ENCODE measurements at places on chromosomes 12 and 14.

- no peak for DNase-seq
These were observed 1519.3 kb upstream of the TMEM132C start for GRCh38 chr12:126747530-126748149.

DNA sequence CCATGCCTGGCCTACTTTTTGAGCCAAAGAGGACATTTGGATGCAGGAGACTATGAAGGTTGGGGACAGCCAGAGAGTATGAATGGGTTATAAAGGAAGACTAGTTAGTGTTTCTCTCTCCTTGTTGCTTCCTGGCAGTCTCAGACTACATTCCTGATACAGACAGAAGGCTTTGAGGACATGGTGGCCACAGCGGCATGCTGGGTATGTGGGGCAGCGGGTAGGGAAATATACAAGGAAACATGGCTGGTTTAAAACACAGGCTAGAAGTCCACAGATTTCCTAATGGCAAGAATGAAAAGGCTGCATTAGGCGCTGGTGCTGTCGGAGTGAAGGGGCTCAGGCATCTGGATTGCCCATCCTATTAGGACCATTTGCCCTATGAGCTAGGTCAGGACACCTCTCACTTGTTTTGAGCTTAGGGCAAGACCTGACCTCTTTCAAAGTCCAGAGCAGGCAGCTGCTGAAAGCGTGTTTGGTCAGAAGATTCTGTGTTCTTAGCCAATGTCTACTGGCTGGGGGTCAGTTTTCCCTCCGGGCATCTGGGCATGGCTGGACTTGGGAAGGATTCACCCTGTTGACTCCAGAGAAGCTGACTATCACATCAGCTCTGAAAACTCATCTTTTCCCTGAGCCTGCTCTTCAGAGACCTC, 20.1 kb upstream of the FBXO21 start:
- no peak for DNase-seq

GRCh38 chr12:65608319-65608916, 215.9 kb upstream of the HMGA2 start:
- DNase-seq, result no peak

DNA sequence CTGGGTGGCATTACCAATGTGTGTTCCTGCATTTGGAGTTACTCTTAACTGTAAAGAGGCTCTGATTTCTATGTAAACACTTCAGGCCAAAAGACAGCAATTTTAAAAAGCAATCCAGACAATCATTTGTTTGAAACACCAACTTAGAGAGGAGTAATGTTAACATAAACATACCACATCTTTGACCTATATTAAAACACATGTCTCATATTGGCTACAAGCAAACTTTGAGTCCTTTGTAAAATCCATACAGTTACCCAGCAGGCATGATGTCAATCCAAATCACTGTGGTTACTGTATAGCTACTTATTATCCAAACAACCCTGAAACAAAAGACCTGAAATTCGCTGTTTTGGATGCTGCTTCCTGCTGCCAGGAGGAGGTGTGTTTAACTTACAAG, 7.5 kb upstream of the G2E3 start:
- DNase-seq, result no peak

- DNase-seq, result no peak
These were observed 97.3 kb downstream of the EXOC5 start for GRCh38 chr14:57171363-57171762.

DNA sequence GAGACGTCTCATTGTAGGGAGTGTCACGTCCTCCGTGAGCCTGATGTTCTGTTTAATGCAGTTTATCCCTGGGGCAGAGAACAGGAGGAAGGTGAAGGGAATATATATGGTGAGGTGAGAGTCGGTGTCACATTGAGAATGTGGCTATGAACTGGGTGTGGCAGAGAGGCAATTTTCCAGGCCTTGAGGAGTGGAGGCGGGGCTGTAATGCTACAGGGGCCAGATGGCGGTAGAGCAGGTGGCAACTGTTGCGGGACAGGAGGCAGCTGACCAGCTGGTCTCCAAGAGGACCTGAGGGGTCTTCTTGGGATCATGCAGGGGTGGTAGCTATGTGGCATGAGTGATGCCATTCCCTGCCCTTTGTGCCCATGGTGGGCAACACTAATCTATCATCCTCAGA, 59.6 kb downstream of the CACNA1C start:
- DNase-seq, result no peak

All from stimulated activated CD4-positive, alpha-beta T cell treated with anti-CD3 and anti-CD28 coated beads, Interleukin-1b, Interleukin-23, amount 100 ng/mL, for 1 hour (primary cell).